ENCODE measurements at places on chromosomes 2 and 18.
A peak's percentile ranks its signal among the peaks of the same experiment; 100 is the strongest.

DNA sequence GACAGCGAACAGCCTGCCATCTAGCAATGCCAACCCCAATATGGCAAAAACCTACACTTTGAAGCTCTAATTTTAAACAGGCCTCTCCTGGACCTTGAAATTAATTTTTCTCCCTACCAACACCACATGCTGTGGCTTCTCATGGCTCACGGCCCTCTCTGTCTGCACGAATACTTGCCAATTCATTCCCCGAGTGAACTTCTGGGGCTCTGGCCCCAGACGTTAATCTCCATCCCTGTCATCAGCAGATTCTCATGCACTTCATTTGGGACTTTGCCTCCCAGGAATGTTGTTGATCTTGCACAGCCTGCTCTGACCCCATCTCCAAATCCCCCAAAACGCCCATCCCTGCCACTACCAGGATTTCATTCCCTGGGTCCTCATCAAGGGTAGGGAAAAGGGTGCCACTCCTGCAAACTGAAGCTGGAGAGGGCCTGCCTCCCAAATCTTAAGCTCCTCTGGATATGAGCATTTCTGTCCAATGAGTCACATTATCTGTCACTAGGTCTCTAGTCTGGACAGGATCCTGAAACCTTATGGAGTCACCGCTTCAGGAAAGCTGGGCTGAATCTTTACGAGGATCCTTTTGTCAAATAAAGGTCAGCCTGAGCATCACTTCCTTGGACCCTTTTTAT, 10.4 kb downstream of the FIGLA start:
- DNase-seq, result no peak

GRCh38 chr2:59425247-59425646, 1128.2 kb downstream of the BCL11A start:
- DNase-seq, result no peak

DNA sequence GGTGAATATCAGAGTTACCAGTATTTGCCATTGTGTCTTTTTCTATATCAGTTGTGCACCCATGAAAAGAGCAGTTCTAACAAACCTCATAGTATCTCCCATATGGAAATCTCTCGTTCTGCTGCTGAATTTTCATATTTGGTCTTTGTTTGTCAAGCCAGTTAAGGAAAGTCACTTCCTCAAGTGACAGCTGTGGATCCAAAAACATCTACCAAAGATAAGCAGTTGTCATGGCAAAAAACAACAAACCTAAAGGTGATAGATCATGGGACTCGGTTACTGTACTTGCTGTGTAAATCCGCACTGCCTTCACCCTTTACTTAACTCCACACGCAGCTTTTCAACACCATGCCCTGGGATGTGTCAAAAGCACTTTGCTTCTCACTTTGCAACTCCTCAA, 17.3 kb downstream of the BMP10 start:
- DNase-seq, result no peak

DNA sequence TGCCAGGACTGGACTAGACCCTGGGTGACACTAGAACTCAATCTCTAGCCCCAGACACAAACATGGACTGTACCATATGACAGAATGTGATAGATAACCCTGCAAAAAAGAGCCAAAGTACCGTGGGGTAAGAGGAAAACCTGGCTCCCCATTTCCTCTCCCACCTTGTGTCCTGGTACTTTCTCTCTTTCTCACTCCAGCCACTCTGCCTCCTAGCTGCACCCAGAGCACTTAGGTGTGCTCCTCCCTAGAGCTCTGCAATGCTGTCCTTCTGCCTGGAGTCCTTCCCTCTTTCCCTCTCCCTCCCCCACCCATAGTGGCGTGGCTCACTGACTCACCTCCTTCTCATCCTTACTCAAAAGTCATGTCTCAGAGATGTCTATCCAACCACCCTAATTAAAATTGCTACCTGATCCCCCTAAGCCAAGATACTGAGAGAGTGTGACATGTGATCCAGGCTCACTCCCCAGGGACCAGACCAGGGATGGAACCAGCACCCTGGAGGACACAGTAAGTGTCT, 171.3 kb downstream of the LOXHD1 start:
- DNase-seq, result no peak

DNA sequence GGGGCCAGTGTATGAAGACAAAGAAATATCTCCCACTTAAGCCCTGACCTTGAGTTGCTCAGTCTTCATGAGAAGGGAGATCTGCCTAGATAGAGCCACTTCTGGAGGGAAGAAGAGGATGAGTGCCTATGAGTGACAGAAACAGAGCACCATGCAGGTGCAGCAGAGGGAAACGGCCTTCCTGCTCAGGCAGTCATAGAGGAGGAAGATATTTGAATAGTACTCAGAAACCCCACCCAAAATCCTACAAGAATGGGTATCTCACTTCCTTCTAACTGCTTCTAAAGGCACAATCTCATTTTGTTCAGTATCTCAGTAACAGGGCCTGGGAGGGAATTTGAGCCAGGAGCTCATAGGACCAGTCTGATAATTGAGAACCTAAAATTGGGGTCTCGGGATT, 339.3 kb downstream of the ALK start:
- DNase-seq, result no peak

- DNase-seq, result no peak
These were observed 41.7 kb downstream of the POLR1A start for GRCh38 chr2:86064006-86064405.

- no peak for DNase-seq
These were observed 5.4 kb downstream of the IL1R1 start for GRCh38 chr2:102147935-102148334.

DNA sequence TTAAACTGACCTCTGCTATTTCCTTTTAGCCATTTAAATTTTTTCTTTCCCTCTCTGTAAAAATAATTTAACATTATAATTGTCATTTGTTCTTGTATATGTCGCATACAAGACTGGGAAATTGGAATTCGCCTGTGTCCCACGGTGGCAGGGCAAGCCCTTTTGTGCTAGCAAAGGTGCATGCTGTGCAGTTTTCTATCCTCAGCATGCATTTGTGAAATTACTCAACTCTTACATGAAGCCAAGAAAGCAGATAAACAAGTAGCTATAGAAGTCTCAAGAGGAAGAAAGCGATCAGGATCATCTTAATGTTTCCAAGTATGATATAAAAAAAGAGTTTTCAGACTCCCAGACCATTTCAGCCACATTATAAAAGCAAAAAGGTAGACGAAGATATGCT, 392.6 kb upstream of the CHST9 start:
- no peak for DNase-seq

- peak; percentile 39 for DNase-seq
These were observed 199.8 kb downstream of the CLIP4 start for GRCh38 chr2:29314816-29315571.
